AG09319 (cell line): ENCODE measurements at places on chromosomes 12 and 14.

DNA sequence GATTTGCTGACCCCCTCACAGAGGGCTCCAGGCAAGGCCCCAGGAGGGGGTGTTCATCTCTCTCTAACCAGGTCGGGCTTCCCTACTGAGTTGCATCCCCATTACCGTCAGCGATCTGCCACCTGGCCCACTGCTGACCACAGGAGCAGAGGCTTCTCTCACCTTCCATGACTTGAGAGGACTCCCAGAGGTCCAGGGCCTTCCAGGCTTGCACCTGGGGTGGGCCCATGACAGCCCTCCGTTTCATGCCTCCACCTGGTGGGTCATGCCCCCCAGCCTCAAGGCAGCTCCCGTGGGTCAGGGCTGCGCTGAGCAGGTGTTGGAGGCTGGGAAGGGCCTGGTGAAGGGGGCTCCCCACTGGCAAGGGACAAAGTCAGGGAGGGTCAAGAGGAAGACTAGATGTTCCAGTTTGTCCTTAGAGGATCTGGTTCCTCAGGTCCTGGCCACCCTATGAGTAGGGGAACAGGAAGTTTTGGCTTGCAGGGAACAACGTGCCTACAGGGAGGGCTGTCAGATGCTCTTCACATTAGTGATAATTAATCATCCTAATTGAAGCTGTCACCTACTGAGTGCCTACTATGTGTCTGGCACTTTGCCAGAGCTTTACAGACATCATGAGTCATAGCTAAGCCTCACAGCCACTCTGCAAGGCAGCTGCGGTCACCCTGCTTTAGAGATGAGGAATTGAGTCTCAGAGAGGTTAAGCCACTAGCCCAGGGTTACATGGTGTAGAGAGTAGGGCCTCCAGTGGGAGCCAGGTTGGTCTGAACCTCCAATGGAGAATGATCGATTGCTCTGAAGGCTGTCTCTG is 13.8 kb downstream of the NFKBIA start:
- DNase-seq: no peak

DNA sequence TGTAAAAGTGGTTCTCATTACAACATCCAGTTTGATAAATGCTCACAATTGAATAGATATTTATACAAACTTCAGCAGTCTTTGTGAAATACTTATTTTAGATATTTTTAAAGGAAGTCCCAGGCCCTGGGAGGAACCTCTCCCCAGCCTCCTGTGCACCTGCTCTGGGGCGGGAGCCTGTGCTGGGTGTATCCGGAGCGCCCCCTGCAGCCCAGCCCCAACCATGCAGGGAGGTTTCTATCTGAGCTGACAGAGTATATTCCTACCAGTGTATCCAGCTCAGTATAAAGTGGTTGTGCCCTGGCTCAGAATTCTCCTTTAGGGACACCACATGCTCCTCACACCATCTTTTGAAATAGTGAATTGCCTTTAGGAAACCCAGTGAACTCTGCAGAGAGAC is 851.8 kb downstream of the TMEM121 start:
- no peak for DNase-seq

DNA sequence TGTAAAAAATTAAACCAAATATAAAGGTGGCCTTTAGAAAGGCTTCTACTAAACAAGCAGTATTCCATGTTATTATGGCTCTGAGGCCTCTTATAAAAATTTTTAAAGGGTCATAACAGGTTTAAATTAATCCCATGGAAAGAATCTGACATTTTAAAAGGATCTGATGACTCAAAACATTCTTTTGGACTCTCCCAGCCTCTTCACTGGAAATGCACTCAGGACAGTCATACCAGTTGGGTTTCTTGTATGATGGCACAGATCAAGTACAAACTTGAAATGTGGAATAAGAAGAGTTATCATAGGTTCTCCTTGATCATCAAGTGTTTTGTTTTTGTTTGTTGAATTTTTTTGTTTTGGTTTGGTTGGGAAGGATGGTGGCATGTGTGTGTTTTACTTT is 50.8 kb downstream of the PPP2R5E start:
- peak; percentile 29 for DNase-seq

DNA sequence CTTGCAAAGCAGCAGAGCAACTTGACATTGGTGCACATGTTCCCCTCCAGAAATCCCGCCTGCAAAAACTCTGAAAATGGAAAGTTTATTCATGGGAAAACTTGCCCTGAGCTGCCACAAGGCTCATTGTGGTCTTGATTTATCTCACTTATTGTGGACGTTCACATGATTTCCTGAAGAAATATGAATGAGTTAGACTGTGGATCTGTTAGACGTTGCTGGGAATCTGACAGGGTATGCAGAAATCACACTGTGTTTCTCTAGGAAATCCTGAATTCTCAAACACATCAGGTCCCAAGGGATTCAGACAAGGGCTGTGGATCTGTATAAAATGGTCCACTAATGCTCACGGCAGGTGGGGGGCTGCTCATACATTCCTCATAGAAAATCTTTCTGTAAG is 72.2 kb downstream of the EID3 start:
- no peak for DNase-seq

GRCh38 chr14:96938946-96939345 is 141.8 kb downstream of the VRK1 start:
- no peak for DNase-seq

GRCh38 chr12:47346251-47347019 is 266.7 kb upstream of the AMIGO2 start:
- DNase-seq: no peak

DNA sequence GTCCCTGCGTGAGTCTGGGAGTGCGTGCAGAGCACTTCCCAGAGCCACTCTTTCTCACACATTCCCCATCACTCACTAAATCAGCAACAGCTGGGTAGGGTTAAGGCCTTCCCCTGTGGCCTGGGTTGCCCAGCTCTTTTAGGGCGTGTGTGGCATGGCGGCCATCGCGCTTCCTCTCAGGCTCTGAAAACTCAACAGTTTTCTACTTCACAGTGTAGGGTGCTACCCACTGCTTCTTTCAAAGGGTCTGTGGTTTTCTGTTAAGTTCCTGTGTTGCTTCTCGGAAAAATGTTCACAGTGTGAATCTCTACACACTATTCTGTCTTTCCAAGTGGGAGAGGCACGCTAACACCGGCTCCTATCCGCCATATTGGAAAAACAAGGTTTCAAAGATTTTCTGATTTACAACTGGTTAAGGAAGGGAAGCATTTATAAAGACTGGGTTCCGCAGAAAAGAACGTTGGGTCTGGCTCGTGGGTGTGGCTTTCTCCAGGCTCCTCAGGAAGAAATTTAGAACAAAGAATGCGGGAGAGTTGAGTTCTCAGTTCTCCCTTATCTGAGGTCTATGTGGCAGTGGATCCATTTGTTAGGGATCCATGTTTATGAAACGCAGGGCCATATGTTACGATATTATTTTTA is 34.9 kb upstream of the AEBP2 start:
- DNase-seq: no peak

- no peak for DNase-seq
These were observed 15.8 kb downstream of the PCNX4 start for GRCh38 chr14:60107477-60107876.

DNA sequence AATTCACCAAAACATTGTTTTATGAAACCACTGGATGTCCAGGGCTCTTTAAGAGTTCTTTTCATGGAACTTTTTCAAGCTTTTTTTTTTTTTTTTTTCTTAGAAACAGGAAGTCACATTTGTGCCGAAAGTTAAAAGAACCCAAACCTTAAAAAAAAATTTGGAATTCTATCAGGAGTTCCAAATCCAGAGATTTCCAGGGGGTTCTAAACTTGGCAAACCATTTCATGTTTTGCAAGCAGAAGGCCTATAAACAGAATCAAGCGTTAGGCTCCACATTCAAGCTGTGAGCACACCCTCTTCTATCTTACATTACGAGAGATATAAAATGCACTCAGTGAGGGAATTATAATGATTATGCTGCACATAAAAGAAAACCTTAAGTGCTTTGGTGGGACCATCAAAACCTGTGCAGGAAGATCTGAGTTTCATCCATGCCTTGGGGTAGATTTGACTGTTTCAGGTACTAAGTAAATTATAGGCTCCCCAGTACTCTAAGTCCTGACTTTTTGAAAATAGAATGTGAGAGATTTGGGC is 154.8 kb upstream of the FAR2 start:
- DNase-seq: no peak

- no peak for DNase-seq
These were observed 2.9 kb downstream of the SERPINA6 start for GRCh38 chr14:94320243-94320642.
